ENCODE measurements at places on chromosomes 13 and 19.

- DNase-seq = no peak
Measured at GRCh38 chr13:34038541-34039068, 220.7 kb downstream of the RFC3 start.

DNA sequence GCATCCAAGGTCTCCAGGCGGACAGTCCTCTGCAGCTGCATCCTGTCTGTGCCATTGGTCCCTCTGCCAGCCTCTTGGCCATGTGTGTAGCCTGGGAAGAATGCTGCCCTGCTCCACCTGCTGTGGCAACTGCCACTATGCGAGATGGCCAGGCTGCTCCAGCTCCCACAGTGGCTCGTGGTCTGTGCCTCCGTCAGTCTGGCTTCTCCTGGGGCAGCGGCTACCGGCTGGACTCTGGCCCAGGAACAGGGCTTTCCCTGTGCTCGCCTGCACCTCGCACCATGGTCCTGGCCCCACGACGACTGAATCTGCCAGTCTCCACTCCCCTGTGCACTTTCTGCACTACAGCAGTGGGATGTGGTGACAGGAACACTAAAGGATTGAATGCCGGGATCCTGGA is 26.7 kb upstream of the FFAR2 start:
- DNase-seq = no peak

DNA sequence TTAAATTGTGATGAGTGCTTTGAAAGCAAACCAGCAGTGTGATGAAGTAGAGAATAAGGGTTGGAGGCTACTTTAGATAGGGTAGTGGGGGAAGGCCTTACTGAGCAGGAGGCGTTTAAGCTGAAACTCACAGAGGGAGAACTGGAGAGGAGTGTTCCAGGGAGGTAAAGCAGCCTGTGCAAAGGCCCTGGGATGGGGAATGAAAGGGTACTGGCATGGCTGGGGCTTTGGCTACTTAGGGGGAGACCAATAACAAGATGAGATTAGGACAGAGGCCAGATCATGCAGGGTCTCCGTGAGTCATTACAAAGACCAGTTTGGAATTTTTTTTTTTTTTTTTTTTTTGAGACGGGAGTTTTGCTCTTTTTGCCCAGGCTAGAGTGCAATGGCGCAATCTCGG is 1.1 kb downstream of the PPP5C start:
- DNase-seq = no peak

DNA sequence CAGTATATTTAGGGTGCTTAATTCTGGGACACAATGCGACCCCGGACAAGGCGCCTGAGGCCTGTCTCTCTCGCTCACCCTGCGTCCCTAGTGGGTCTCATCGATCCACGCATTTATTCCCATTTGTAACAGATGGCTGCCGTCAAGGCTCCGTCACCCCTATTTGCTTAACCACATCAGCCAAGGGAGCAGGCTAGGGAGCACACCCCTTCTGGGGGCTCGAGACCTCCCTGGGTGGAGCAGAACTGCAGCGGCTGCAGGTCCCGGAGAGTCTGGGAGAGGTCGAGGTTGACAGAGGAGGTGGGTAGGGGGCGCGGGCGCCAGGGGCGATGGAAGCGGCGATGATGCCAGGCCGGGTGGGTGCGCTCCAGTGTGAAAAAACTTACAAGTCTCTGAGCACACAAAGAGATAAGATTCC is 507 bp downstream of the ALG5 start:
- DNase-seq = no peak

GRCh38 chr19:13883516-13884064 is 6.7 kb downstream of the NANOS3 start:
- no peak for DNase-seq

Data from activated CD4-positive, alpha-beta T cell treated with anti-CD3 and anti-CD28 coated beads, Interleukin-2, amount 50 U/mL, for 24 hours (primary cell).